ENCODE measurements at places on chromosomes 3 and 15.

DNA sequence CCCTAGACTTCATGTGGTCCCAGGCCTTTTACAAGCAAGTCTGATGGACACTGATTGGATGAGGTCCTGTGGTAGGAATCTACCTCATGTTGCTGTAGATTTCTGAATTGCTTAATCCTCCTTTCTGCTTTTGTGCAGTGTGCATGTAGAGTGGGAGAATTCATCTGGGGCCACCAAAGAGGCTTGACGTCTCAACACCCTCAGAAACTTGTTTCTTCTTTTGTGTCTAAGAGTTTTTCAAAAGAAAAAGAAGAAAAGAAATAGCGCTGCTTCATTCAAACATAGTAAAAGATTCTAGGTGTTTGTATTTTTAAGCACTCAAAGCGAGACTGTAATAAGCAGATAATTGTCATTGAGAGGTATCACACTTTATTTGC lies 46.2 kb downstream of the NR1D2 start:
- no peak for DNase-seq

DNA sequence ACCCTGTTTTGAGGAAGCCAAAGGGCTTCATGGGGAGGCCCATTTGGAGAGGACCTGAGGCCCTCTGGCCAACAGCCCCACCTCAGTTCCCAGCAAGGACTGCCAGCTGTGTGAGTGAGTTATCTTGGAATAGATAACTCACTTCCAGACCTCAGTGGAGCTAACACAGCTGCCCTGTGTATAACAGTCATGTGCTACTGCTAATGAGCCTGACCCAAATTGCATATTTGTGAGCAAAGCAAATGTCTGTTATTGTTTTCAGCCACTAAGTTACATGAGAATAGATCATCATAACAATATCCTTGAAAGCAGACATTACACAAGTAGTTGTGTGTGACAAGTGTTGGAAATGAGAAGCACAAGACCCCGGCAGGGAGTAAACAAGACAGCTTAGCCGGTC lies 355.8 kb downstream of the MCTP2 start:
- DNase-seq: no peak

DNA sequence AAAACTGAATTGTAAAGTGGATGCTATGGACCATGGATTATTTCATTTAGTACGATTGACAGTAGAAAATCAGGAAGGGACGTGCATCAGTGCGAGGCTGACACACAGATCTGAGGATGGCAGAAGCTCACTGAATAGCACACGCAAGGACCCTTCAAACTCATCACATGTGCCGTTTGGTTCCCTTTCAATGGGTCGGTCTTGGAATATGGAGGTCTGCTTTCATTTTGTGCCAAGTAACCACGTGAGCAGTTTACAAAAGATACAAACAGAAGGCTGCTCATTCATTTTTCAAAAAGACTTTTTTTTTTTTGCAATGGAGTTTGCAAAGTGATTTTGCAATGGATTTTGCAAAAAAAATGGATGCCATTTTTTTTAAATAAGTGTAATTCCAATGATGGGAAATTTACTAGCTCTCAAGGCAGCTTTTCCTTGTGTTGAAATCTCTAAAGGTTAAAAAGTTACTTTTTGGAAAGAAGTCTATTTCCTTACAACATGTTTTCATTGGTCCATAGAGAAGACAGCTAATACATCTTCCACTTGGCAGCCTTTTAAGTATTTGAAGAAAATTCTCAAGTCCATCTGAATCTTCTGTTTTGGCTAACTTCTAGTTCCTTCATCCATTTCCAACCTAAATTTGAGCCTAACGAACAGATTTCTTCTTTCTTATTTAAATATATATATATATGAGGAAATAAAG lies 392.3 kb upstream of the TPRG1 start:
- no peak for DNase-seq

GRCh38 chr3:62172199-62172598 lies 201.2 kb downstream of the FEZF2 start:
- DNase-seq: no peak

DNA sequence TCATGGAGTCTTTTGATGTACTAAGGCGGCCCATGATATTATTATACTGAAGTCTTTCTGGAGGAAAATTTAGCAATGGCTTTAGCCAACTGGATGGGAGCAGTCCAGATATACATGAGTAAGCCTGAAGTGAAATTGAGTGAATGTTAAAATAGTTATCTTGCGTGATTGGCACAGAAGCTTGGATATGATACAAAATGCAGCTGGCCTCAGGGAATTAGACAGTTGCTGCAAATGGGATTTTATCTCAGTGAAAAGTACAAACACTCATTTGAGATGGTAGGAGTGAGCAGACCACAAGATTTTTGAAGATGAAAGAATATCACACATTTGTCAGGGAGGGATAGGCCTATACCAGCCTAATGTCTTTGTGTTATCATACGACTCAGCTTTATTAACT lies 8.9 kb downstream of the LMOD3 start:
- no peak for DNase-seq

- no peak for DNase-seq
Measured at GRCh38 chr3:143924522-143925285, 46.9 kb upstream of the DIPK2A start.

DNA sequence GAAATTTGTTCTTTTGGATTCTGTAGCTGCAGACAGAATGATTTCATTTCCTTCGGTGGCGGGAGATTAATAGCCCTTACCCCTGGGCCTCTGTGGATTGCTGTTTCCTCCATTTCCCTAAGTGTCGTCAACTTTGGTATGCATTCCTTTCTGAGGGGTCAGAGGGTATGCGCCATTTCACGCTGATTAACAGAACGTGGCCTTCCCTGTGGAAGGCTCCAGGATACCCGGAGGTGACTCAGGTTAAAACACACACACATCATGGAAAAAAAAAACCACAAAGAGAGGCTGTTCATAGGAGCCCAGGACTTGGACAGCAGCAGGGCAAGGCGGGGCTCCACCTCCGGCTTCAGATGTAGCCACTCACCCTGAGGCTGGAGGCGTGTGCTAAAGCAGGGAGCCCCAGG lies 51.9 kb downstream of the EPHB1 start:
- no peak for DNase-seq

DNA sequence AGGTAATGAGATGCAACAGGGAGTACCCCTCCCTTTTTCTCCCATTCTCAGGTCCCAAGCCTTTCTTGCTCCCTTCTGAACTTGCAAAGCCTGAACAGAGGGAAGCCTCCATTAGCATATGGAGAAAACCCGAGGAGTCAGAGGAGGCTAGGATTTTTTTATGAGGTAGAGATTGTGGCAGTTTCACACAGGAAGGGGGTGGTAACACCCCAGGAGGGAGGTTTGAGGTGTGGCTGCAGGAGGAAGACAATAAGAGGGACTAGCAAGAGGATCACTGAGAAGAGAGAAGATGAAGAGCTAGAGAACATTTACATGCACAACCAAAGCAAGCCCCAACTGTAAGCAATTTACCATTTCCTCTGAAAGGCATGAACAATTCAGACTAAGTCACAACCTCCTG lies 322.7 kb downstream of the SV2B start:
- DNase-seq: no peak

GRCh38 chr15:65105038-65105437 lies 10.0 kb downstream of the UBAP1L start:
- no peak for DNase-seq

DNA sequence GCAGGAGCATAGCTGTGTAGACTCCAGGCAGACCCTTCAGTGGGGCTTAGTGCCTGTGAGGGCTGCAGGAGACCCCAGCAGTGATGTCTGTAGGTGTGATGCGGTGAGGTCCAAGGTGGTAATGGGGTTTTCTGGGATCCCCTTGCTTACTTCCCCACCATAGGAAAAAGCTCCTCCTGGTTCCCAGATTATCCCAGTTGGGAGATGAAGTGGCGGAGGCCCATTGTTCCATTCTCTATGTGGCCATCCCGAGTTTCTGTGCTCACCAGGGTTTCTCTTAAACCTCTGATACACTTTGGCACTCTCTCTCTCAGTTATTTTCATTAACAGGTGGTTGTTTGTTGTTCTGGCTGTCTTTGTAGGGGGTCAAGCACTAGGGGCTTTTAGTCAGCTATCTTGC lies 146.7 kb upstream of the IGF1R start:
- no peak for DNase-seq

DNA sequence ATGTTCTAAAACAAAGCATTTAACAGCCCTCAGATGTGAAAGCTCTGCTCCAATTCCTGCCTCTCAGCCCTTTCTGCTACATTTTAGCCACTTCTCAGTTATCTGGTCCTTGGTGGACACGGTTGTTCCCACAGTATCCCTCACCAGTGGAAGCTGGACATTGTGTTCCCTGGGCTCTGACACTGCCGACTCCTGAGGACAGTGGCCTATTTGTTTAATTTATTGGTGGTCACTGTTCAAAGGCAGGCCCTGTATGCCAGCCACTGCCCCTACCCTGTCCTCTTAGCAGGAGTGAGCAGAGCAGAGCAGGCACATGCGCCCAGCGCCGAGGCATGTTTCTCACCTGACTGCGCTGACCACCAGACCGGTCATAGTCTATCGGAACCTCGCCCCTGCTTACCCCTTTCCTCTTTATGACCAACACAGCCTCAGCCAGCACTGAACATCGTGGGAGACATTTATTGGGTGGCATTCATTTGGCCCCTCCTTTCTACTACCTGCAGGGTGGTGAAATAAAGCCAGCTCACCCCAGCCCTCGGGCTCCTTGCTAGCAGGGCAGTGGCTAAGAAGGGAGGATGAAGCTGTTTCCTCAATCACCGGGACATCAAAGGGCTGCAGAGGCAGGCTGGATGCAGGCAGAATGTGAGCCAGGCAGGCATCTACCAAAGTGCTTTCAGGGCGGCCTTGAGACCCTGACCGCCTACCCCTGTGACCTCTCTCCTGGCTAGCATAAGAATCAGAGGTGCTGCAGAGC lies 54.3 kb upstream of the HACD2 start:
- DNase-seq: no peak

Data from GM10248 (cell line).